LHCN-M2 (cell line): ENCODE measurements at places on chromosomes 1 and 21.

GRCh38 chr1:101312147-101312546, 75.3 kb downstream of the S1PR1 start:
- DNase-seq, result no peak

DNA sequence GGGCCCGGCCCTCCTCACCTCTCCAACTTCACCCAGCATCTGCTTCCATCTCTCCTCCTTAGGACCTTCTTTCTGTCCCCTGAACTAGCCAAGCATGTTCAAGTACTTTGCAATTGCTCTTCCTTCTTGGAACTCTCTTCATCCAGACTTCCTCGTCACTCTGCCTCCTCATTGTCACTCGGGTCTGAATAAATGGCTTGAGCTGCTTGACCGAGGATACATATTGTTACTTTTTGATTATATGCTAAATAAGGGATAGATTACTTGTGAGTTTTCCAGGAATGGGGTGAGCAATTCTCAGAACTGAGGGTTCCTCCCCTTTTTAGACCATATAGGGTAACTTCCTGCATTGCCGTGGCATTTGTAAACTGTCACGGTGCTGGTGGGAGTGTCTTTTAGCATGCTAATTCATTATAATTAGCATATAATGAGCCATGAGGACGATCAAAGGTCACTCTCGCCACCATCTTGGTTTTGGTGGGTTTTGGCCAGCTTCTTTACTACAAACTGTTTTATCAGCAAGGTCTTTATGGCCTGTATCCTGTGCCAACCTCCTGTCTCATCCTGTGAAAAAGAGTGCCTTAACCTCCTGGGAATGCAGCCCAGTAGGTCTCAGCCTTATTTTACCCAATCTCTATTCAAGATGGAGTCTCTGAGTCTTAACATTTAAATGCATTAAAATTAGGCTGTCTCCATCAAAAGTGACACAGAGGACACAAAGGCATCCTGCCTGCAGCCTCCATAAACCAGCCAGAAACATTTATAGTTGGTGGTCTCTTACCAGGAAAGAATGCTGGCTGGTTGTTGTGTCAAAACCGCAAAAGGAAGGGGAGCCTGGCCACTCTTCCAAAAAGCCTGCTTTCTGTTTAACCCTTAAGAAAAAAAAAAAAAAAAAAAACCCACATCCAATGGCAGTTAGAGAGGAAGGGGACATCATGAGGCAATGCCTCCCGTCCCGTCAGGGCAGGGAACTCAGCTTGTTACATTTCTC, 179.3 kb downstream of the KAZN start:
- DNase-seq, result no peak

GRCh38 chr1:234467821-234468220, 11.2 kb downstream of the TARBP1 start:
- DNase-seq, result no peak

DNA sequence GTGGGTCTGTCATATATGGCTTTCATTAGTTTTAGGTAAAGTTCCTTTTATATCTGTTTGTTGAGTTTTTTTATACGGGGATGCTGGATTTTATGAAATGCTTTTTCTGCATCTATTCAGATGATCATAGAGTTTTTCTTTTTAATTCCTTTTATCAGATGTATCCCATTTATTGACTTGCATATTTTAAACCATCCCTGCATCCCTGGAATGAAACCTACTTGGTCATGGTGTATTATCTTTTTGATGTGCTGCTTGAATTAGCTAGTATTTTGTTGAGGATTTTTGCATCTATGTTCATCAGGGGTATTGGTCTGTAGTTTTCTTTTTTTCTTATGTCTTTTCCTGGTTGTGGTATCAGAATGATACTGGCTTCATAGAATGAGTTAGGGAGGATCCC, 118.0 kb downstream of the NME7 start:
- DNase-seq, result no peak

- no peak for DNase-seq
Observed at GRCh38 chr21:31343030-31343510, 991 bp downstream of the TIAM1 start.

DNA sequence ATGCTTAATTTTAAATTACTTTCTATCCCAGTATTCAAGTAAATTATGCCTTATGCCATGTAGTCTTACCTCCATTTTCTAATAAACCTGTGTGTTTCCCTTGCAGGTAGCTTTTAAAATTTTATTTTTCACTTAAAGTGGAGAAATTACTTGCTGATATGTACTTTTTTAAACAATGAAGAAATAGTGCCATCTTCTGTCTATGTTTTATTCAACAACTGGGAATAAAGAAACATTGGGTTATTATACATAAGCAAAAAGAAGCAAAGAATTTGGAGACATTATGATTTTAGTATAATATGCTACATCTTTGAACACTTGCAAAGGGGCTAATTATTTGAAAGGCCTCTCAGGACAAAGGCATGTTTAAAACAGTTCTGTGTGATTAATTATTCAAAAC, 1912.9 kb downstream of the MRPL39 start:
- DNase-seq, result no peak

DNA sequence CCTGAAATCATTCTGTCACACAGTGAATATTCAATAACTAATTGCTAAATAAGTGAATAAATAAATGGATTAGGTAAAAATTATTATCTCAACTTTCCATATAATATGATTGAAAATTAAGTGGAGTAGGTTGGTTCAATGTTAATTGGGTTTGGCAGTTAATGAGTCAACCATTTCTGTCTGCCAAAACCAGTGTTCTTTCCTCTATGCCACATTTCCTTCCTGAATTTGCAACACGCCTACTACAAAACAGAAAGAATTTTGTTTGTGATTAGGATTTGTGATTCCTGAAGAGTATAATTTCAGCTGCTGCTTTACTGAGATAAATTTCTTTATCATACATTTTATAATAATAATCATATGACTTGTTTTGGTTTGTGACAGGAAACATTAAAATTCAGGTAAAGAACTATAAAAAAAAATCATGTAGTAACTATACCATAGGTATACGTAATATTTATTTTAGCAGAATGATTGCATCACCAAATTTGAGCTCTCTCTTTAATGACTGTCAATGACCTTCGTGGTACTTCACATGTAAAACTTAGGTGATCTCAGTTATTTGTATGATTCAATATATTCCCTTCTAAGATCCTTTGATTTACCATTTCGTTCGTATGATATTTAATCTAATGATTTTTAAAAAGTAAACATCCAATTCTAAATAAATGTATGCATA, 241.3 kb downstream of the KCNT2 start:
- DNase-seq, result no peak

- peak; percentile 66 for DNase-seq
Observed at GRCh38 chr1:211577819-211578639, 932 bp downstream of the SLC30A1 start.

DNA sequence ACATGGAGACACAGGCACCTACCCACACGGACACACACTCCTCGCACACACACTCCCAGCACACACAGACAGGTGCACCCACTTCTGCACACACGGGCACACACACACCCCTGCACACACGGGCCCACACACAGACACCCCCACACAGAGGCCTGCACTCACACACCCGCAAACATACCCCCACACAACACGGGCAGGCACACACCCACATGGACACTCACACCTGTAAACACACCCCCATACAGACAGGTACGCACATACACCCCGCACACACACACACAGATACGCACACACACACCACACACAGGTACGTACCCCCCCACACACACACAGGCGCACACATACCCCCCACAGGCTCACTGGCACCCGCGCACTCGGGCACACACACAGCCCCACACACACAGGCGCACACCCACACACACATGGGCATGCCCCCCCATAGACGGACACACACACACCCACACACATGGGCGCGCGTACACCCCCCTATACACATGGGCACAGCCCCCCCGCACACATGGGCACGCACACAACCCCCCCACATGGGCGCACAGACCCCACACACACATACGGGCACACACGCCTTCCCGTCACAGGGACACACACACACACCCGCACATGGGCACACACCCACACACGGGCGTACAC, 6.1 kb downstream of the ATAD3A start:
- DNase-seq, result no peak

GRCh38 chr1:147109762-147110161, 62.5 kb downstream of the PRKAB2 start:
- DNase-seq, result no peak

DNA sequence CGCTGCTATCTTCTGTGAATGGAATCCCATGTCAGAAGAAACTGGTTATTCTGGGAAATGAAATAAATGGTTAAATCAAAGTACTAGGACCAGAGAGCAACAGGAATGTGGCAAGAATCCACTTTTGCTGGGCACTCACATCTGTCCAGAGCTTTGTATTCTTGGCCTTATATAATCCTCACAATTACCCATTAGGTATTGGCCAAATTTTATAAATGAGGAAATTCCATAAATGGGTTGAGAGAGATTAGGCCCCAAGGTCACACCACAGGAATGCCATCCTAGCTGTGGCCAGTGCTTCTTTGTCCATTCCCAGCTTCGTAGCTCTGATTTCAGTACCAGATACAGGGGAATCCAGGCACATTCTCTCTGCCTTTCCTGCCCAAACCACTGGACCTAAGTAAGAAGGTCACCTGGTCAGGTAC, 76.1 kb upstream of the HOOK1 start:
- DNase-seq, result peak; percentile 72

DNA sequence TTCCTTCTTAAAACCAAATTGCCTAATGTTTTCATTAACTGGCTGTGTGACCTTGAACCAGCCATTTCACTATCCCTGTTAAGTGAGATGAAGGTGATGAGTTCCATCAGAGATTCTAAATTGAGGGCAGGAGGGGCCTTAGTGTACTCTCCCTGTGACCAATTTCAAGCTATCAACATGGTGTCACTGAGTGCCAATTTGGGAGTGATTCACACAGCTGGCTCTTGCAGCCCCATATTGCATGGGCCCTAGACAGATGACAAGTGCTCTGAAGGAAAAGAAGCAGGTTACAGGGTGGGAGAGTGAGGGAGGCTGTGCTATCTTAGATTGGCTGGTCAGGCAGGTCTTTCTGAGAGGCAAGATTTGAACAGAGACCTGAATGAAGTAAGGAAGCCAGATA, 13.0 kb upstream of the TACSTD2 start:
- no peak for DNase-seq

DNA sequence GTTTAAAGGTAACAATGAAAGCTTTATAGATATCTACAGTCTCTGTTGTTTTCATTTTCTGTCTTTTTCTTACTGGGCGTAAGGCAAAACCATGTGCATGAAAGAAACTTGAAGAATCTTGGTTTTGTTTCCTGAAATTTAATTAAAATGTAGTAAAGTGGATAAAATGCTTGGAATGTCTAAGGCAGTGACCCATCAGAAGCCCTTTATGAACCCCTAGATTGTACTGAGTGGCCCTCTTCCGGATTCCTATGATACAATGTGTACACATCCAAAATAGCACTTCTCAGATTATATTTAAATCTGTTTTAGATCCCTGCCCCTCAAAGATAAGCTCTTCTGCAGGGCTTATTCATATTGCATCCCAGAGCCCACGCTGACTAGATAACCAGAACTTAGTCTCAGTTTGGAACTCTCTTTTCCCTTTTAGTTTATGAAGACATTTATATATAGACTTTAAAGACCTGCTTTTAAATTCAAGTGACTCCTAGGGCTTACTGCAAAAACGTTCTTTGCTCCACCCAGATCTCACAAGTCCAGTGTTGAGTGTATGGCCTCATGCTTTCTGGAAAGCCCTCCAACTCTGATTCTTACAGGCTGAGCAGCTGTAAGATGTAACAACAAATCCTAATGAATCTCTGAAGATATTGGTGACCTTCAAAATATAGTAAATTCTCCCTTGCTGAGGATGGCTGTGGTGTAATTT, 142.9 kb downstream of the LRRC7 start:
- DNase-seq, result no peak

- no peak for DNase-seq
Observed at GRCh38 chr1:203028067-203028783, 1.9 kb downstream of the PPFIA4 start.

DNA sequence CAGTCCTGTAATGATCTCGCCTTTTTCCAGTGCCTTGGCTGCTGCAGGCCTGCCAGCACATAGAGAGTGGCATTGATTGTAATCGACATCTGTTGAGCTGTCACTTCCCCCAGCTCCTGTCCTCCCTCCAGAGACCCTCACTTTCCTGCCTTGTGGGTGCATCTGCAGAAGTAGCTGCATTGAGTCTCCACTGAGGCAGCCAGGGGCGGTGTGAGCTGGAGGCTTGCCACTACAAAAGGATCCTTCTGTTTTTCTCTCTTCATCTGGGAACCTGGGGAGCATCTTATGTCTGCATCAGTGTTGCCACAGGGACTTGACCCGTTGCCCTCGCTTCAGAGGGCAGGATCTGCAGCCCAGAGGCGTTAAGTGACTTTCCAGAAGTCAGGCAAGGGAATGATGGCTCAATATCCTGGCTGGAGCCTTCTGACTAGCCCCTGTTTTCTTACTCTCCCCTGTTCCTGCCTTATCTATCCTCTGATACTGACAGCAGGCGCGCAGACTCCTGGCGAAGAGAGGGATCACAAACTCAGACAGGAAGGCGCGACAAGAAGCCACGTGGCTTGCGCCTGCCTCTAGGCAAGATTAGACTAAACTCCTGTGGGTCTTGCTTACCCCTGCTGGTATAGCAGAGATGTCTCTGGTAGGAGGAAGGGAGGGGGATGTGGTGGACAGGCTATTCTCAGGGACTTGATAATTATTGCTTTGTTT, 13.3 kb upstream of the FMOD start:
- no peak for DNase-seq

DNA sequence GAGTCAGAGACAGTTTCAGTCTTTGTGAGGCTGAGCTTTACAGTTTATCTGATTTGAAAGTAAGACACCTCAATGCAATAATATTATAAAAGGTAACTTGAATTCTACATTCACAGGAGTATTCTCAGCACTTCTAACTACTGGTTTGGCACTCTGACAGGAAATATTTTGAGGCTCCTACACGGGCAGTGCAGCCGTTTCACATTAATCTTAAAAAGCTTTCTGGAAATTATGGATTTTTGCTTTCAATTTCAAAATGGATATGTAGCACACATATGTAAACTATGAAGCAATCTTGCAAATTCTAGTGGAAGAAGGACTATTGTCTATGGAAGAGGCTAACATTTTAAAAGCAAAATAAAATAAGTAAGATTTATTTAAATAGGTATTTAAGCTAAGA, 262.9 kb upstream of the SNX7 start:
- peak; percentile 59 for DNase-seq

- peak; percentile 69 for DNase-seq
Observed at GRCh38 chr1:159090286-159091179, 14.0 kb upstream of the AIM2 start.

DNA sequence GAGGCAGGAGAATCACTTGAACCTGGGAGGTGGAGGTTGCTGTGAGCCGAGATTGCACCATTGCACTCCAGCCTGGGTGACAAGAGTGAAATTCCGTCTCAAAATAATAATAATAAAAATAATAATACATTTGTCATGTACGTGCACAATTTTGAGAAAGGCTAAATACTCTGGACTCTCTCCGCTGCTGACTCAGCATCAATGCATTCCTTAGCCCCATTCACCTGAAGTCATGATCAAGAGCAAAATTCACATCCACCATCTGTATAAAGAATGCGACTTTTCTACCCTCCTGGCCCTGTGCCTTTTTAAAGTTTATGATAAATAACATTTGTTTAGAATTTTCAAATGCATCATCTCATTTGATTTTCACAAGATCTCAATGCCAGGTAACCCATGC, 35.5 kb upstream of the MAP1LC3C start:
- DNase-seq, result no peak
